Muscle of leg (tissue), 16 donors: ENCODE measurements at places on chromosomes 6 and 20. TPM values are rescaled to one million over a fixed set of nuclear protein-coding genes. Genes with fewer than 3 reads are reported as not detected.

Gene PRRT1
- polyA plus RNA-seq, result 1.4 TPM

Gene RHAG
- 1.5 TPM for polyA plus RNA-seq

DNA sequence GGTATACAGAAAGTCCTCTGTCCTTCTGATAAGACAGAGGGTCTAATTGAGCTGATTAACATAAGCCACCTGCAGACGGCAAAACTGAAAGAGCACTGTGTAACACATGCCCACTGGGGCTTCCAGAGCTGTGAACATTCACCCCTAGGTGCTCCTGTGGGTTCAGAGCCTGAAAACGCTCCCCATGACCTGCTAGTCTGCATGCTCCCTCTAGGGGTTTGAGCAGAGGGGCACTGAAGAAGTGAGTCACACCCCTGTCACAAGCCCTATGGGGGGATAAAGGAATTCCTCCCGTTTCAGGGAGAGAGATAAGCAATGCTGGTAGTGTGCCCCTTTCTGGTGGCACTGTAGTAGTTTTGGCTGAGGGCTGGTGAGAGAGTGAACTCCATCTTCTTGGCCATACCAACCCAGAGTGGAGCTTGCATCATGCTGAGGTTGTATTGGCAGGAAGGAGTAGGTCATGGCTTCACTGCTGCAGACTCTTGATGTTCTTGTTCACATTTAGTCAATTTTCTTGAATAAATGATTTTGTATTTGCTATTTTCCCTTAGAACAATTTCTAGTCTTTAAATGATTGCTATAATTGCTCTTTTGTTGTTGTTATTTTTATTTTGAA is 637.5 kb upstream of the MAN1A1 start:
- no peak for DNase-seq

DNA sequence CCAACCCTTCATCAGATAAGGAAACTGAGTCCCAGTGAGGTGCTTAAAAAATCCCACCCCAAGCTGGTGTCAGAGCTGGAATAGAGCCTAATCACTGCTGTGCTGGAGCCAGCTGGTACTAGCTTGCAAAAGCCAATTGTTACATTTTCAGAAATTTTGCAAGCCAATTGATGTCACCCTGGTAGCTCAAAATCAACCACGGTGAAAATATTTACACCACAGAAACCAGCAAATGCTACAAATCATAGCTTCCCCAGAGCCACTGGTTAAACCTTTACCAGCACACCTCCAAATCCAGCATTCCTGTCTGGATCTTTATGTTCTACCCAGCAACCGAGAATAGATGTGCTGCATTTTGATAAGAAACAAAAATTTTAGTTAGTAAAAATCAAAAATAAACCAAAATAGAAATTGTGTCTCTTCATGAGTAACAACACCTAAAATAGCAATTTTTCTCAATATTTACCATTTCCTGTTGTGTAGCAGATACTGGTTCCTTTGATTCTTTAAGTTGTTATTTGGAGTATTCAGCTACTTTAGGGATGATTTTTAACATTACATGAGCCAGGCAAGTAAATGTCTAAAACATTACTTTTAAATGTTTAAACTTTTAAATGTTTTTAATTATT is 7.2 kb upstream of the LCA5 start:
- no peak for DNase-seq

Gene HLA-C
- polyA plus RNA-seq, result 63.7 TPM
